ENCODE measurements at places on chromosomes 5 and 9. TPM values are rescaled to one million over a fixed set of nuclear protein-coding genes. Genes with fewer than 3 reads are reported as not detected.

ERAP2 gene
- polyA plus RNA-seq: 5.7 TPM

POU5F2 gene
- not detected for polyA plus RNA-seq

PRR7 gene
- 10.9 TPM for polyA plus RNA-seq

PCDHGB5 gene
- 4.0 TPM for polyA plus RNA-seq

ANKRD34B gene
- 0.20 TPM for polyA plus RNA-seq

GFPT2 gene
- polyA plus RNA-seq: 3.2 TPM

SPATA31D1 gene
- not detected for polyA plus RNA-seq
